Stimulated activated CD8-positive, alpha-beta memory T cell treated with anti-CD3 and anti-CD28 coated beads, Interleukin-15, amount 100 ng/mL, for 1 hour (primary cell): ENCODE measurements at places on chromosomes 2 and 18.

DNA sequence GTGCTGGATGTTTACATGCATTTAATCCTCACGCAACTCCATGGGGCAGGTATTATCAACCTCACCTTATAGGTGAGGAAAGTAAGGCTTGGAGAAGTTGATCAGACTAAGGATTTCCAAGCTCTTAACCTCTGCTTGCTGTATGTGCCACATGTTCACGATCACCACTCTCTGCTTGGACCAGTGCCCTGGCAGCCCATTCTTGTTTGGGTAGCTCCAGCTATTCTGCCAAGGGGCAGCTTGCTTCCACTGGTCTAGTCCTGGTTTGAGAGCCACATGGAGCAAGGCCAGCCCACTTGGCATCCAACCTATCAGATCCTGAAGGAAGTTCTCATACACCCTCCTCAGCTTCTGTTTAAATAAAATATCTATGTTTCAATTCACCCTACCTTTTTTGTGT is 14.3 kb downstream of the PLB1 start:
- DNase-seq: no peak

DNA sequence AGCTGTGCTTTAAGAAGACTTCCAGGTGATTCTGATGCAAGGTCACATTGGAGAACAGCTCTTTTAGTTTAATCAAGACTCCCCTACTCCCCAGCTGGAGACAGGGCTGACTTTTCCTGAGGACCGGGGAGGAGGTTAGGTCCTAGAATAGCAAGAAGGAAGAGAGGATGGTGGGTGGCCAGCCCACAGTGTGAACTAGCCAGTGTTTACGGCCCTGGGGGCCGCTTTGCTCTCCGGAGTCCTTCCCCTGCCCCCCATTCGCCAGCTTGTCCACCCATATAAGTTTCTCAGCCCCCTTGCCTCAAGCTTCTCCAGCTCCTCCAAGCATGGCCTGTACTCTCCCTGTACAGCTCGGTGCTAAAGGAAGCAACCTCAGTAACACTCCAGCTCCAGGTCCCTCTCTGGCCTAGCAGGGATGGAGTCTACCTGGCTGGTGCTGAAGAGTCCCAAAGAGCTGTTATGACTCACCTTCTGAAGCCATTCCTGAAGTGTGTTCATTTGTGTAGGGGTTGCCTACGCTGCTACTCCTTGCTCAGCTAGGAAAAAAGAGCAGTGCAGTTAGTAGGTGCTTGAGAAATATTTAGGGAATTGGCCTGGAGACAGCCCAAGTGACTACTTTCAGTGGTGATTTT is 7.9 kb downstream of the INPP4A start:
- DNase-seq: no peak

GRCh38 chr18:8889489-8889888 is 184.1 kb downstream of the MTCL1 start:
- no peak for DNase-seq

- DNase-seq: no peak
Observed at GRCh38 chr2:14678761-14679160, 46.2 kb downstream of the LRATD1 start.

- DNase-seq: no peak
Observed at GRCh38 chr2:20677301-20678085, 10.5 kb downstream of the GDF7 start.

GRCh38 chr2:159506202-159506601 is 110.1 kb downstream of the BAZ2B start:
- DNase-seq: no peak
